ENCODE measurements at places on chromosomes 13 and 19.

DNA sequence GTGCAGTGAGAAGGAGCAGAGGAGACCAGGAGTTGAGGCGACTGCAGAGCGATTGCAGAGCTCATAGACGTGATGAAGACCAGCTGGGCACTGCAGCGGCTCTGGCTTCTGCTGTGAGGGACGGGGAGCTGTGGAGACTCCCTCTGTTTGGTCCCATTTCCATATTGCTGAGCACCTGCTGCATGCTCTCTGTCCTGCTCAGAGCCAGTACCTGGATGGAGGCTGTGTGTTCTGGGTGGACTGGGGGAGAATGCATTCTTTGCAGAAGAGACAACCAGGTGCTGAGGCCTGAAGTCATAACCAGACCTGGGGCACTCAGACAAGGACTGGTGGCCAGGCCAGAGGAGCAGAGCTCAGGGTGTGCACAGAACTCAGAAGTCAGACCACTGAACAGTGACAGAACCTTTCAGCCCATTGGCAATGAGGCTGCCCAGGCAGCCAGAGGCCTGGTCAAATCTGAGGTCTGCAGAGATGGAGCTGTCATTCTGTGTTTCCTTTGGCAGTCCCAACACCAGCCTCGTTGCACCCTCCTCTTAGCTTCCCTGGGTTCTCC, 1.3 kb upstream of the A1BG start:
- DNase-seq = no peak

- DNase-seq = no peak
Observed at GRCh38 chr13:112072534-112073244, 5.7 kb downstream of the SOX1 start.

DNA sequence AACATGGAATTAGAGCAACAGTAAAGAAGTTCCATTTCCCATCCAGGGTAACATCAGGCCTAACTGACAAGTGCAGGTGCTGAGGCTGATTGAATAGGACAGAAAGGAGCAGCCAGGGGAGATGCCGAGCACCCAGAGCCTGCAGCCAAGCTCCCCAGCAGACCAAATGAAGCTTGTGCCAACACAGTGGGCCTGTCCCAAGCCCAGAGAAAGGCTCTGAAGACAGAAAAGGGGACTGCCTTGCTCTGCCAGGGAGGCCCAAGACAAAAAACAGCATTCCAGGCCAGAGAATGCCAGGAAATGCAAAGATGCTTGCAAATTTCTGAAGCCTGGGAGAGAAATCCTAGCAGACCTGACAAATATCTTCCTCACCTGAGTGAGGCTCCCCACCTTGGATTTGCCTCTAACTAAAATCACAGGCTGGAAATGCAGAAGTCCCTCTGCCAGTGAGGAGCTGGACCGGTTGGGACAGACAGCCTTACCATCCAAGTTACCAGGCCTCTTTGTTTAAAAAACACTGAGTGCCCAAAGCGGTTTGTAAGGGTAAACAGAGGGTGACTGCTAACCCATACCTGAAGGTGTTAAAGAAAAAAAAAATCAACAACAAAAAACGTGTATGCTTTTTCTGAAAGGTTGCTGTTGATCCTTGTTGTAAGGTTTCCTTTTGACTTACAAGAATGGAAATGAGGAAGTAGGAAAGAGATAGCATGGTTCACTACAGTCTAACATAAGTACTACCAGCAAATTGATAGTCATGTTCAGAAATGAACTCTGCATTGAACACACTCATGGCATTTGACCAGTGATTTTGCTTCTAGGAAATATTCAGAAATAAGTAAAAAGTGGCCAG, 11.8 kb upstream of the HMGB1 start:
- DNase-seq = no peak

DNA sequence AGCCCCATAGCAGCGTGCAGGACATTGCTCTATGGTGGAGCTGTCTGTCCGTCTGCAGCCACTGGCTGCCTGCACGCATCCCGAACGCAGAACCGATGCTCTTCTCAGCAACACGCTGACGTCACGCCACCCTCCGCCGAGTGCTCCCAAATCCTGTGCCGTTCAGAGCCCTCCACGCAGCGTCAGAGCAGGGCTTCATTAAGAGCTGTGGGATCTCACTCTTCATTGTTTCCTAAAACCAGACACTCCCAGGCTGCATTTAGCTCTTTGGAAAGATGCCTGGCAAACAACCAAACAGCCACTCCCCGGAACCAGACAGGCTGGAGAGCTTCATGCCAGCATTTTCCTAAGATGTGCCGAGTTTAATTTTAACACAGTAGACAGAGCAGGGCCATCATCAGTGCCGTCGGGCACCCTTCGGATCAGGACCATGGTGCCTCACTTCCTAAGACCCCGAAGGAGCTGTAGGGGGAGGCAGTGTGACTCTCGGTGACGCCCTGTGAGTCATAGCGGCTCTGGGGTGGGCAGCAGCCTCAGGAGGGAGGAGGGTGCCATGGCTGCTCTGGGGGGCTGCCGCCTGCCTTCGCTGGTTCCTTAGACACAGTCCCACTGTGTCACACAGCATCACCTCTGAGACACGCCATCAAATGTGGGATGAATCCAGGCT, 131.5 kb upstream of the MCF2L start:
- DNase-seq = no peak

- DNase-seq = no peak
Observed at GRCh38 chr19:13010038-13010991, 15.0 kb downstream of the NFIX start.

All from fibroblast of skin of left quadriceps (primary cell).